ENCODE measurements at places on chromosomes 3 and 15.
A peak's percentile ranks its signal among the peaks of the same experiment; 100 is the strongest.

DNA sequence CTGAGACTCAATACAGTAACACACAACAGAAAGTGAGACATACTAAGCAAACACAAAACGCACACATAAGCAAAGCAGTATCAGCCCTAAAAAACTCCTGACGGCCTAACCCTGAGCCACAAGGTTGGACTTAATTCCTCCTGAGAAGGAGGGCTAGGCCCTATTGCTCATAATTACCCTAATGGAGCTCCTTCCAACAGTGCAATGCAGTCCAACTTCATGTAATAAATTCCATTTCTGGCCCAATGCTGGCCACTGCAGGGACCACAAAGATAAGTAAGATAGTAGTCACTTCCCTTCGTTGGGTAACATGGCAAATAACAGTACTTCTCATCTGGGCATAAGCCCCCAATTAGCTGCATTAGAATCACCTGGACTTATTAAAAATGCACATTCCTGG, 4.2 kb downstream of the VPS39 start:
- H3K4me3 ChIP-seq = no peak overlapping the region
- H3K36me3 ChIP-seq = peaks cover 9% of the 10 kb centered on the region
- H3K4me1 ChIP-seq = peaks cover 38% of the 10 kb centered on the region
- DNase-seq = no peak

GRCh38 chr3:64905906-64906410, 218.2 kb upstream of the ADAMTS9 start:
- H3K4me3 ChIP-seq = no peak overlapping the region
- H3K36me3 ChIP-seq = no peaks in the 10 kb centered on the region
- no peaks in the 10 kb centered on the region for H3K4me1 ChIP-seq
- no peak for DNase-seq

- no peak overlapping the region for H3K27ac ChIP-seq
- no peak overlapping the region for H3K4me3 ChIP-seq
- H3K36me3 ChIP-seq = no peaks in the 10 kb centered on the region
- H3K4me1 ChIP-seq = no peaks in the 10 kb centered on the region
- DNase-seq = no peak
Measured at GRCh38 chr3:32297366-32297765, 58.9 kb downstream of the CMTM8 start.

GRCh38 chr3:142064454-142064853, 84.9 kb downstream of the TFDP2 start:
- H3K27ac ChIP-seq = no peak overlapping the region
- no peak for DNase-seq
- no peak overlapping the region for H3K4me3 ChIP-seq
- H3K27me3 ChIP-seq = no peaks in the 10 kb centered on the region
- peaks cover 4% of the 10 kb centered on the region for H3K36me3 ChIP-seq

DNA sequence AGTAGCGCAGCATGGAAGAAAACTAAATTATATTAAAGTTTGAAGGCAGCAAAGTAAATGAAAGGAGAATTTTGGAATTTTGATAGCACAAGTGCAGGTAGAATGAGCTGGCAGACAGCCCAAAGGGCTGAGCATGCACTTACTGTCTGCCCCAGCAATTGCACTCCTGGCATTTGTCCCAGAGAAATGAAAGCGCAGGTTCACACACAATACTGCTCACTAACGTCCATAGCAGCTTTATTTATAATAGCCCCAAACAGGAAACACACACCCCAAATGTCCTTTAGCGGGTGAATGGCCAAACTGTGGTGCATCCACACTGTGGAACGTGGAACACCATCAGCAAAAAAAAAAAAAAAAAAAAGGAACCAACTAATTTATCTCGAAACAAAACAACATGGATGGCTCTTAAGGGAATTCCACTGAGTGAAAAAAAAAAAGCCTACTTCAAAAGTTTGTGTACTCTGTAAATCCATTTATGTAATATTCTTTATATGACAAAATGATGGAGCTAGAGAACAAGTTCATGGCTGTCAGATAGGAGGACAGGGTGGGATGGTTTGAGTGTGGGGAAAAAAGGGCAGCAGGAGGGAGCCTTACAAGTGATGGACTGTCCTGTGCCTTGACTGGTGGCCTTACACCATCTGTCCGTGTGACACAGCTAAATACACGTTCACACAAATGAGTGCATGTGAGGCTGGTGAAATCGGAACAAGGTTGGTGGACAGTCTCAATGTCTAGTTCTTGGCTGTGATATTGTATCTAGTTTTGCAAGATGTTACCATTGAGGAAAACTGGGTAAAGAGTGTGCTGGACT, 6.0 kb upstream of the TM2D3 start:
- H3K4me1 ChIP-seq = peaks cover 3% of the 10 kb centered on the region
- H3K4me3 ChIP-seq = no peak overlapping the region
- H3K27ac ChIP-seq = no peak overlapping the region
- no peak for DNase-seq
- peaks cover 41% of the 10 kb centered on the region for H3K36me3 ChIP-seq

- peak; percentile 52 for DNase-seq
- no peak overlapping the region for H3K4me3 ChIP-seq
- H3K27me3 ChIP-seq = no peaks in the 10 kb centered on the region
- no peaks in the 10 kb centered on the region for H3K36me3 ChIP-seq
Measured at GRCh38 chr3:16136055-16136454, 38.4 kb upstream of the GALNT15 start.

- no peaks in the 10 kb centered on the region for H3K36me3 ChIP-seq
- no peak for DNase-seq
- no peaks in the 10 kb centered on the region for H3K4me1 ChIP-seq
- H3K4me3 ChIP-seq = no peak overlapping the region
Measured at GRCh38 chr15:56031836-56032235, 38.4 kb upstream of the NEDD4 start.

GRCh38 chr15:70247281-70247680, 149.6 kb upstream of the TLE3 start:
- H3K36me3 ChIP-seq = no peaks in the 10 kb centered on the region
- H3K4me3 ChIP-seq = no peak overlapping the region
- no peak for DNase-seq
- H3K4me1 ChIP-seq = no peaks in the 10 kb centered on the region
- no peak overlapping the region for H3K27ac ChIP-seq
